ENCODE measurements at places on chromosomes 7 and 10. TPM values are rescaled to one million over a fixed set of nuclear protein-coding genes. Genes with fewer than 3 reads are reported as not detected.

Gene UNC5B
- total RNA-seq, result 15.0 TPM

Gene HOXA13
- total RNA-seq, result not detected

Gene NPFFR1
- under 0.01 TPM for total RNA-seq

Gene SLC39A12
- not detected for total RNA-seq

Gene GRB10
- 48.7 TPM for total RNA-seq

Gene ZNF488
- 0.67 TPM for total RNA-seq

Gene CLDN4
- total RNA-seq, result 11.7 TPM

Gene MNX1
- 5.1 TPM for total RNA-seq

Gene ATG9B
- total RNA-seq, result under 0.01 TPM

Gene SORCS3
- not detected for total RNA-seq

DNA sequence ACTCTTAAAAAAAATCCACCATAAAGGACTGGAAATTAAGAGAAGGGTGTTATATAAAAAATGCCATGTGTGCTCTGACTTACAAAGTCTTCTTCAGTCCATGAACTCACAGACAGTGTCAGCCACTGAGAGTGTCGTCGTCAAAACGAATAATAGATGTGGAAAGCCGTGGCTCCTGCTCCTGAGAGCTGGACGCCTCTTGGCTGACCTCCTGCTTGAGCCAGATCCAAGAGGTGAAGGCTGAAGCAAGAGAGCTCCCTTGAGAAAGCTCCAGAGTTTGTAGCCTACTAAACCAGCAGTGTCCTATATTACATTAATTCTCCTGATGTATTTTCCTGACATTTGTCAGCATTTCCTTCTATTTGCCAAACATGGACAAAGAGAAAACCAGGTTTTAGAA is 234.3 kb upstream of the C7orf33 start:
- DNase-seq, result no peak

GRCh38 chr10:72335394-72336258 is 19.1 kb downstream of the DNAJB12 start:
- peak; percentile 67 for DNase-seq

DNA sequence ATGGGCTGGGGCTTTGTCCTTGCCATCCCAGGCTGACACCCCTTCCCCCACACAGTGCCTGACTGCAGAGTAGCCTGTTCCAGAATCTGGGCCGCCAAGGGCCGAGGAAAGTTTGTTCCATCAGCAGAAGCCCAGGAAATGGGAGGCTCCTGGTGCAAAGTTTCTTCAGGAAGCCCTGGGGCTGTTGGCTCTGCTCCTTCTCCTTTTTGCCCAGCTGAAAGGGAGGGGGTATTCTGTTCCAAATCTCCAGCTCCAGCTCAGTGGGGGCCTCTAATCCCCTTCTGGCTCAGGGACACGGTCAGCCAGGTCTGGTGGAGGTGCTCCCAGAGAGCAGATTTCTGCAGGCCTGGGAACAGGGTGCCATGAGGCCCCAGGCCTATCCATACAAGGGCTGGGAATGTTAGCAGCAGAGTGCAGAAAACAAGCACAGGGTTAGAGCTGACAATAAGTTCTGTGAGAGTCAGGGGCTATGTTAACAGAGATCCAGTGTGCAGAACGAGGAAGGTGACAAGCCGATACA is 399.5 kb downstream of the RPS24 start:
- DNase-seq, result no peak

DNA sequence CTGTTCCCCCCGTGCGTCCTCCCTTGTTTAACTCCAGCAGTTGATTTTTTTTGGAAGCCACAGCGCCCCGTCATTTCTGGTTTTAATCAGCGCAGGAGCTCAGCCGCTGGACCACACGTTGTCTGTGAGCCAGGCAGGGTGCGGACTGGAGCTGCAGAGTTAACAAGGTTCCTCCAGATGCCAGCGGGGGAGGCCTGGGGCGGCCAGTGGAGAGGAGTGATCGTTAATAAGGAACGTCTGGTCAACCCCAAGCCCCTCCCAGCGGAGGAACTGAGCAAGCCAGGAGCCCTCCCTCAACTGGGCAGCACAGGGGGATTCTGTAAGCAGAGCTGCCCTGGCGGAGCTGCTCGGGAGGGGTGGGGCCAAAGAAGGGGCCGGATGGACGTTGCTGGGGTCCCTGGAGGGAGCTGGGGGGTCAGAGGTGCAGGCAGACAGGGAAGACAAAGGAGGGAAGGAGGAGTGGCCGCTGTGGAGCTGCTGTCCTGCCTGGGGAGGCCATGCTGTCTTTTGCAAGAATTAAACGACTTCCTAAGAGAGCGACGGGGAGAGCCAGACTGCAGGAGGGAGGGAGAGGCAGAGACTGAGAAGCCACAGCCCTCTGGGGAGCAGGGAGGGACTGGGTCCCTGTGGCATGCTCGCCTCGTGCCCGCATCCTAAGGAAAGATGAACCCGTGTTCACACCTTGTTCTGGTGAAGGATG is 537.1 kb upstream of the FOXK1 start:
- no peak for DNase-seq

DNA sequence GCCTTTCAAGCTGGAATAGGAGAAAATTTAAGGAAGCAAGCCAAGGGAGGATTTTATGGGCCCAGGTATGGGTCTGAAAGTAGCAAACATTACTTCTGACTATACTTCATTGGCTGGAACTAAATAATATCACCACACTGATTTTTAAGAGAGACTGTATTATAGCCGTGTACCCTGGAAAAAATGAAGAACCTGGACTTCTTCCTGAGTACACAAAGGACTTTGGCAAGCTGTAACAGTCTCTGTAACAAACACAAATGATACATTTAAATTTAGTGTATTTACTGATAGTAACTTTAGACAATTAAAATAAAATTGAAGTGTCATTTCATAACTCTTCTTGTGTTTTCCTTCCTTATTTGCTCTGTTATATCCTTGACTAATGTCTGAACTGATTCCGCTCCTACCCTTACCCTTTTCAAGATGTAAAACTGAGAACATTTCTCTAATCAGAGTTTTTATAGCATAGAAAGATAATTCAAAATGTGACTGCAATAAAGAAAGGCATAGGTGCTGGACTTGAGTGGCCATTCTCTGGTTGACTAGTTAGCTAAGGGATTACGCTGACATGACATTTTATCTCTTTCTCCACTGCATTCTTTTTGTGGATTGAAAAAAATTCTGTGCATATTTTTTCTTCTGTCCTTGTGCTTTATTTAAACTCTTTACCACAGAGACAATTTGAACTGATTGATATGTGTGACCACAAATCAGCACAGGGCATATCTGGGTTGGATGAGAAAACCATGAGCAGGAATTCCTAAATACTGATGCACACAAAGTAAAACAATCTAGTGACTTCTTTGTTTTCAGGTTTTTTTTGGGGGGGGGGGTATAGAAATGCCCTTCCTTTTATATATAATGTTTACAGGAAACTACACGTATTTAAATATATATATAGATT is 349.7 kb downstream of the MDFIC start:
- DNase-seq, result no peak

DNA sequence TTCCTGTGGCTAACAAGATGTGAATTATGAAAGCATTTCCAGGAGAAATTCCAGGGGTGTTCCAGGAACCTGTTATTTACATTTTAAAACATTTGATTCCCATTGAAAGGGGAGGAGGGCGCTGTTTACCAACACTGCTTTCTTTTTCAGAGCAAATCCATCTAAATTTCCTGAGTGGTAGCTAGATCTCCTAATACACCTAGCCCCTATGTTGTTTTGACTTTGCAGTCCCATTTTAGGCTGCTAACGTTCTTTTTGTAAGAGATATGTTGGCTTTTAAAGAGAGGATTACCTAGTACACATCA is 130.8 kb downstream of the TCF7L2 start:
- DNase-seq, result no peak

DNA sequence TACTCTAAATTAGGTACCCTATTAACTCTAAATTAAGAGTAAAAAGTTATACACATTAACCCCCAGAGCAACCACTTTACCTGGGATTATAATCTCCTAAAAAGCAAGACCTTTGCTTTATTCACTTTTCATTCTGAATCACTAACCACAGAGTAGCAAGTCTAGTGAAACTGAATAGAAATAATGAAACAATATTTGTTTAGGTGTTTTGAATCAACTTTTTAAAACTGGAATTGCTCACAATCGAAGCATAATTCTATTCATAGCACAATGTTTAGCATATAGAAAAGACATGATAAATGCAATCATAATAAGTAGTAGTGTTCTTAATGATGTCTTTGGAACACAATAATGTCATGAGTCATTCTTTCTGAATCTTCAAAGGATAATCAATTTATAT is 37.0 kb upstream of the CASD1 start:
- no peak for DNase-seq

- no peak for DNase-seq
Observed at GRCh38 chr10:120437541-120437940, 19.5 kb upstream of the PLPP4 start.

DNA sequence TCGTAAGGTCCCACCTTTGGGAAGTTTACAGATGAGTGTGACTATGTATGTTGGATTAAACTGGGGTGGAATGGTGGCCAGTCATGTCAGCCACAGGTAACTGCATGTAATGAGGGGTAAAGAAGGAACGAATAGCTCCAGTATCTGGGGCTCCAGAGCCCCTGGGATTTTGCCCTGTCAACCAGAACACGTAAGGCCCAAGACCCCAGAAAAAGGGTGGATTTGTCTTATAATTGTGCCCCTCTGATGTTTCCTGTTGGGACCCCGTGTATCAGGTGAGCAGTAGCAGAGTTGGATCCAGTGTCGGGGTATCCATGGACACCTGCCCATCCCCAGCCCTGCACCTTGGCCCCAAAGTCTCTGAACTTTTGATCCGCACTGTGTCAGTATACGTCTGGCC is 76.9 kb downstream of the ADARB2 start:
- no peak for DNase-seq

DNA sequence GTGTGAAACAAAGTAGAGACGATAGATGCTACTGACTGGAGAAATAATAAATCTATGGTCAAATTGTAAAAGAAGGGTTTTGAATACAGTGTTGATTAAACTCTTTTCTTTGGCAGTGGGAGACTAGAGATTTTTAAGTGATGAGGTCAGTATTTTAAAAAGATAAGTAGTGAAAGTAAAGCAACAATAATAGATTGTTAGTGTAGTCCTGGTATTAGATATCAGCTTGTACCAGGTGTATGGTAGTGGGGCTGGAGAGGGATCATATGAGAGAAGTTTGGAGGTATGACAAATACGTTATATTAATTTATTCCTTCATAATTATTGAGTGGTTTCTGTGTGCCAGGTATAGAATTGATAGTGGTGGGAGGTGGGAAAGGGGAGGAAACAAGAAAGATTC is 25.2 kb downstream of the PHTF2 start:
- no peak for DNase-seq

DNA sequence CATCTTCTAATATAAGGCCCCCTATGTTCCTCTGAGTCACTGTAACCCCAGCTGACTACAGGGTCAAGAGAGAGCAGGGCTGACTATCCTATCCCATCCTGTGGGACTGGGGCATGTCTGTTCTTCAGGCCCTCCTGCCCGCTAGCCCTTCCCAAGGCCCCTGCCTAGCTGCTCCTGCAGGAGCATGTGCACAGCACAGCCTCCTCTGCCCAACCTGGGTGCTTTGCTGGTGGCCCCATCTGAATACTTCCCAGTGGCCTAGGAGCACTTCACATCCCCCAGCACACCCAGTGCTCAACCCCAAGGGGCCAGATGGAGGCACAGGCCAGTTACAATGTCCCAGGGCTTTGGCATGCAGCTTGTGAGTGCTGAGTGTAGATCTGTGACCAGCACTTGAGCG is 37.3 kb downstream of the AGBL3 start:
- no peak for DNase-seq

DNA sequence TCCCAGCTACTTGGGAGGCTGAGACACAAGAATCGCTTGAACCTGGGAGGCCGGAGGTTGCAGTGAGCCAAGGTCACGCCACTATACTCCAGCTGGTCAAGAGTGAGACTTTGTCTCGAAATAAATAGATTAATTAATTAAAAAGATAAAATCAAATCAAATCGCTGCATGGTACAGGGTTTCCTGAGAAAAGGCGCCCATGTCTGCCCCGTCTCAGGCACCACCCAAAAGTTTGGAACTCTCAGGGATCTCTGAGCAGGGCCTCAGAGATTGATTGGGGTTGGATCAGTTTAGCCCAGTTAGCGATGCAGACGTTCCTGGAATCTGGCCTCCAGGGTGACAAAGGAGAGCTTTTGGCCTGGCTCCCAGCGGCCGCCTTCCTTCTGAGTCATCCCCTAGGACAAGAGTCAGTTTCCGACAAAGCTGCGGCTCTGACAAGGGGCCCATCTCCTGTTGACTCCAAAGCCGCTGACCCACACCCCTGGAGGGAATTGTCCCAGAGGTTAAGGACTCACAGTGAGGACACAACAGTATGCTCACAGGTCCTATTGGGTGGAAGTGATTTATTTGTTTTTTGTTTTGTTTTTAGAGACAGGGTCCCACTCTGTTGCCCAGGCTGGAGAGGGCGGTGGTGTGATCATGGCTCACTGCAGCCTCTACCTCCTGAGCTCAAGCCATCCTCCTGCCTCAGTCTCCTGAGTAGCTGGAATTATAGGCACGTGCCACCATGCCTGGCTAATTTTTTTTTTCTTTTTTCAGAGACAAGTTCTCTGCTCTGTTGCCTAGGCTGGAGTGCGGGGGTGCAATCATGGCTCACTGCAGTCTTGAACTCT is 6.8 kb downstream of the ORAI2 start:
- DNase-seq, result peak; percentile 56

DNA sequence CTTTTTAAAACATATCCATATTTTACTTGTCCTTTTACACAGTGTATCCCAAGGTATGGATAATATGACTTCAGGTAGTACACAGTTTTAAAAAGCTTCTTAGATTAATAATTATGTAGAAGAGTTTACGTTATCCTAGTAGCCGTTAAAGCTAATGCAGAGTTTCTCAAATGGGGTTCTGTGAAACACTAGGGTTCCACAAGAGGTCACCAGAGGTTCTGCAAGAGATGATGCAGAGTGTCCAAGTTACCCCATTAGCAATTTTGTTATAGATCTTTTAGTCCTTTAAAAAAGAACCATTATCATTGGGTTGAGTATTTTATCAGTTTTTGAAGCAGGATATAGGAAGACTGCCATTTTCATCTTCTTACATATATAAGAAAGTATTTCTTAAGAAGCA is 298.9 kb upstream of the HPS1 start:
- no peak for DNase-seq

- DNase-seq, result no peak
Observed at GRCh38 chr7:14418633-14419032, 429.2 kb upstream of the ETV1 start.

DNA sequence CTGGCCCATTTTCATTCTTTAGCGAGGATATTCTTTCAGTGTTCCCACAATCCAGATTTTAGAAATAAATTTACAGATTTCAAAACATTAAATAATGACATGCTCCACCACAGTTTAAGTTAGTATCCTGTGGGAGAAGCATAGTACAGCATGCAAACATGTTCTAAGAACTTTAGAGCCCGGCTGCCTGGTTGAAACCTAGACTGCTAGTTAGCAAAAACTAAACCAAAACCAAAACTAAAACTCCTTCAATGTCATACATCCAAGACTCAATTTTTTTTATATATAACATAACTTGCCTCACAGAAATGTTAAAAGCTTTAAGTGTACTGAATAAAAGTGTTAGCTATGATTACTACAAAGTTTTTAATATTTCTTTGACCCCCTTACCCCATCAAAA is 17.0 kb downstream of the TRA2A start:
- DNase-seq, result no peak

Data from mammary epithelial cell (primary cell).